SJSA1 (cell line): ENCODE measurements at places on chromosomes 2 and 18. TPM values are rescaled to one million over a fixed set of nuclear protein-coding genes. Genes with fewer than 3 reads are reported as not detected.

- no peak for DNase-seq
Measured at GRCh38 chr2:121063471-121063870, 221.5 kb downstream of the TFCP2L1 start.

DNA sequence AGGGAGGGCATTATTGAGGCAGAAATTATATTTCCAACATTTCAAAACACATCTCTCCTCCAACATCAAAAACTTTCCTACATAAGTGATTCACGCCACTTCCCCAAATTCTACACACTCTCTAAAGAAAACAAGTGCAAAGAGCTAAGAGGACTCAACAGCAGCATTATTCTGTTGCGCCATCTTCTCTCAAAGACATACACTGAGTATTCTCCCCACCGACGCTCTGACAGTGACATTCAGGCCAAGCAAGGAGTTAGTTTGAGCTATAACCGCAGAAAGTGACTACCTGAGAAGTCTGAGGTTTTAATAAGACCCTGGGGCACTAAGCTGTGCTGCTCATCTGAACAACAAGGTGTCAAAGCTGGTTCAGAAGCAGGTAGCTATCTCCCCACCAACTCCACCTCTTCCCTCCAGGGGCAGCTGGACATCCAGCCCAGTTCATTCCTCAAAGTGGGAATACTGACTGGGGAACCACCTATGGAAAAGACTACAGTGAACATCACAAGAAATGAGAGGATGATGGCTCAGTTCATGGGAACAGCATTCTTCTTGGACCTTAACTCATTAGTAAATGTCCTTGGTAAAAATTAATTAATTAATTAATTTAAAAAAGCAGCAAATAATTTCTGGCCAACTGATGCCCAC lies 309.5 kb upstream of the CCDC68 start:
- DNase-seq, result no peak

DNA sequence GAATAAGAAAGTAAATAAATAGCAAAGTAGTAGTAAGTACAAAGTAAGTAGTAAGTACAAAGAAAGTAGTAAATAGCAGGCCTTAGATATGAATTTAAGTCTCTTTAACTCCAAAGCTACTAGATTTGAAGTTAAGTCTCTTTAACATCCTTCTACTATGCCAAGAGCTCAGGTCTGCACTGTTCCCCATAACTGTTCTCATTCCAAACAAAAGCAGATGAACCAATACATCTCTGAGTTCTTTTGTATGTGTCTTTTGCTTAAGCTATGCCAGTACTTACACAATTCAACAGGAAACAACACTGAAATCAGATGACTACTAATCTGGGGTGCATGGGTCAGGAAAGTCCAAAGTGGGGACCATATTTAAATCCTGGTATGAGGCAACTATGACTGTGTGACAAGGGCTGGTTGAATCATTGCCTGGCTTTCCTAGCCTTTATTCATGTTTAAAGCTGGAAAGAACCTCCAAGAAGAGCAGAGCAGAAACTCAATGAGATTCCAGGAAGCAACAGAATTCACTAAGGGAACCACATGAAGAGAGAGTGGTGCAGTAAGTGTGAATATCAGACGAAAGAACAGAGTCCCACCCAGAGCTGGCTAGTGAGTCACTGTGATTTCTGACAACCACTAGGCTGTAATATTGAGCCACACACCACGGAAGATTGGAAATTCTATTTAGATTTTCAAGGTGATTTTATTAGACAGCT lies 51.0 kb upstream of the CYP26B1 start:
- no peak for DNase-seq

GRCh38 chr2:176148751-176149421 lies 2.5 kb upstream of the HOXD4 start:
- DNase-seq, result no peak

- DNase-seq, result no peak
Measured at GRCh38 chr18:50083708-50084107, 111.2 kb downstream of the MYO5B start.

DNA sequence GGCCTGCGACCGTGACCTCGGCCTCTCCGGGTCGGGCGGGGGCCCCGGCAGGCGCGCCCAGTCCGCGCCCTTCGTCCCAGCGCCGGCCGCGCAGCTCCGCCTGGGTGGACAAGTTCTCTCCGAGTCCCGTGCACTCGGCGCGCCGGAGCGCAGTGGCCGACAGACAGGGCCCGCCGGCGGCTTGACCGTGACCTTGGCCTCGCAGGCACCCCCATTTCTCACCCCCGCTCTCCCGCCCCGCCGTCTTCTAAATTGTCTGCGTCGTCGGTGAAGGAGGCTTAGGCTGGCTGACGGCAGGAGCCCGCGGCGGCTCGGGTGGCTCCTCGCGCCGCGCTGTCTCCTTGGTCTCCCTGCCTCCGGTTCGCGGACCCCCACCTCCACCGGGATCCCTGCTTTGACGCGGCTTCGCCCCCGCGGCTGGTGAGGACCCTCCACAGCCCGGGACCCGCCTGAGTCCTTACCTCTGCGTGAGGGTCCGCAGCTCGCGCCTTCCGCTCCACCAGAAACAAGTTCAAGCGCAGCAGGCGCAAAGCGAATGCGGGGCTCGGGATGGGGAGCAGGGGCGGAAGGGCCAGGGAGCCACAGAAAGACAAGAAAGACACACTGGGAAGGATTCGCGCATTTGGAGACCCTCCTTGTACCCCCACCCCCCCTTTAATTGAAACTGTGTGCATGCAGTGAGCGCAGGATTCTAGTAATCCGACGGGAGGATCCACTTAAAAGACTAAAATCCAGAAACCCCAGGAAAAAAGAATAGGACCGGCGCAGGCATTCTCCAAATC lies 4.0 kb downstream of the PTGR3 start:
- DNase-seq, result no peak

- DNase-seq, result no peak
Measured at GRCh38 chr2:86293612-86294011, 43.8 kb downstream of the REEP1 start.

- DNase-seq, result no peak
Measured at GRCh38 chr2:80894486-80894885, 589.9 kb upstream of the LRRTM1 start.

- no peak for DNase-seq
Measured at GRCh38 chr2:149653831-149654445, 66.4 kb upstream of the MMADHC start.

- no peak for DNase-seq
Measured at GRCh38 chr2:126507425-126507911, 148.5 kb upstream of the GYPC start.

- no peak for DNase-seq
Measured at GRCh38 chr2:36587101-36587500, 10.9 kb downstream of the FEZ2 start.

- DNase-seq, result no peak
Measured at GRCh38 chr2:234378440-234378839, 118.4 kb downstream of the ARL4C start.

DNA sequence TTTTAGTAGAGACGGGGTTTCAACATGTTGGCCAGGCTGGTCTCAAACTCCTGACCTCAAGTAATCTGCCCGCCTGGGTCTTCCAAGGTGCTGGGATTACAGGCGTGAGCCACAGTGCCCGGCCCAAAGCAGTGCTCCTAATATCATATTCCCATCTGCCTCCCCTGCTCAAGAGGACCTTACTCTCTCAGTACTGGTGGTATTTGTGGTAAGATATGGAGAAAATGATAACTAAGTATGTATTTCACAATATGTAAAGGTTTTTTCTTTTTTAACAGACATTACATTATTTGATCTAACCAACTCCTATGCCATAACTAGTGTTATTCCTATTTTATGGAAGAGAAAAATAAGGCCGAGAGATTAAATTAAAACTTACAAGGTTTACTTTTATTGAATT lies 201.0 kb downstream of the CAMKMT start:
- no peak for DNase-seq

DNA sequence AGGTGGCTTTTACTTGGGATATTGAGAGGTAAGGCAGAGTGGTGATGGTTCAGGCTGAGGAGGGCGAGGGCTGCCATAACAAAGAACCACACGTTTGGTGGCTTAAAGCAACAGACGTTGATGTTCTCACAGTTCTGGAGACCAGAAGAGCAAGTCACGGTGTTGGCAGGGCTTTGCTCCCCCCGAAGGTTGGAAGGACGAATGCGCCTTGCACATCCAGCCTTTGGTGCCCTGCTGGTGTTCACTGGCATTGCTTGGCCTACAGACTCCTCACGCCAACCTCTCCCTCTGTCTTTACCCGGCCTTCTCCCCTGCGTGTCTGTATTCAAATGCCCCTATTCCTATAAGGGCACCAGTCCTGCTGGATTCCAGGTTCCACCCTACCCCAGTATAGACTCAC lies 125.4 kb downstream of the TPO start:
- no peak for DNase-seq

DNA sequence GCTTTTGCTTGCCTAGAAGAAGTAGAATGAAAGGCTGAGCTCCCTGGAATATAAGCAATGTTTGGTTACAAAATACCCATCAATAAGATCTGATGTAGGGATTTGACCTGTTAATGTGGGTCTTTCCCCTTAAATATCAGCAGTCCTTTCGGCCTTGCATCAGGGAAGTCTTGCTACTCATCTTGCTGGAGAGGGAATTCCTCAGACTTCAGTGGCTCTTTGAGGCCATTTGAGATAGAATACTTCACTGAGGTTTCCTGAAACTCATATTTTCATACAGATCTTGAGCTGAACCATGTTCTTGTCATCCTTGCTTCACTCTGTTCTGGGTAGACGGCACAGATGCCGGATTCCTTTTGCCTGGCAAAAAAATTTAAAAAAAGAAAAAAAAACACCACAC lies 3.9 kb downstream of the TWIST2 start:
- no peak for DNase-seq

DNA sequence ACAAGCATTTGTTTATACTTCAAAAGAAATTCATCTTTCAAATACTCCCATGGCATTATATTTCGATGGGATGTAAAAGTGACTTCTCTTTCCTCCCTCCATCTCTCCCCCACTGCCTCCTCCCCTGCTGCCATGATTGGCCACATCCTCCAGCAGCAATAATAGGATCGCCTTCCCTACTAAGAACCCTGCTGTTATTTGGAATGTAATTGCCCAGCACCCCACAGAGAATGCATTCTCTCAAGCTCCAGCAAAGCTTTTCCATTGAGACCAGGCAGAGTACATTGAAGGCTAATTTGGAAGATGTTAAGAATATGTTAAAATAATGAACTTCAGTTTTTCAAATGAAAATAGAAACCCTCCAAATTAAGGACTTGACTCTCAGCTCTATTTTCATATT lies 375.4 kb upstream of the ACVR2A start:
- DNase-seq, result no peak

- DNase-seq, result peak; percentile 54
Measured at GRCh38 chr2:84971510-84972206, 697 bp downstream of the KCMF1 start.

DNA sequence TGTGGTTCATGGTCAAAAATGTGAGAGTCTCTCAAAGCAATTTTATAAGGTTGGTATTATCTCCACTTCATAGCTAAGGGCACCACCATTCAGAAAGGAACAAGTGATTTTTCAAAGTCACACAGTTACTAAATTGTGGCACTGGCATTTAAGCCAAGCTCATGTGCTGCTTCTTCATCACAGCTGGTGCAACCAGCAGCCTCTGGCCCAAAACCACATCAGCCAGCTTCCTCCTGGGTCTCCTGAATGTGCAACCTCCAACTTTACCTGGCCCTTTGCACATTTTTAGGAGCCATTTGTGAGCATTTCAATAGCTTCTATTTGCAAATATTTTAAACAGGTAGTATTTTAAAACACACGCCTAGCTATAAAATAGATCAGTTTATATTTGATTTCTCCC lies 293.7 kb downstream of the BCL11A start:
- no peak for DNase-seq

DNA sequence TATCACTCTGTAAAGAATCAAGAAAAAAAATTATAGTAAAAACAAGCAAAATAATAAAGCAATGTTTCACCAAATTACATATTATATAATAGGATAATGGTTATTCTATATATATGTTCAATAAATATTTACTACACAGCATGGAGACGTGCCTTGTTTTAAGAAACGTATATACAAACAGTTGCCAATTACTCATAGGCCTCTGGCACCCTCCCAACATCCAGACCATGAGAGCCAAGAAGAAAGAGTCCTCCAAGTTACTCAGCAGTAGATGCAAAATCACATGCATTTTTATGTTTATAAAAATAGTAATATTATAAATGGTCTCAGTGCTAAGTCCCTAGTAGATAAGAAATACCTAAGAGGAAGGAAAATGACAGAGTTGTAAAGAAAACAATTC lies 64.8 kb downstream of the REV1 start:
- DNase-seq, result no peak

DNA sequence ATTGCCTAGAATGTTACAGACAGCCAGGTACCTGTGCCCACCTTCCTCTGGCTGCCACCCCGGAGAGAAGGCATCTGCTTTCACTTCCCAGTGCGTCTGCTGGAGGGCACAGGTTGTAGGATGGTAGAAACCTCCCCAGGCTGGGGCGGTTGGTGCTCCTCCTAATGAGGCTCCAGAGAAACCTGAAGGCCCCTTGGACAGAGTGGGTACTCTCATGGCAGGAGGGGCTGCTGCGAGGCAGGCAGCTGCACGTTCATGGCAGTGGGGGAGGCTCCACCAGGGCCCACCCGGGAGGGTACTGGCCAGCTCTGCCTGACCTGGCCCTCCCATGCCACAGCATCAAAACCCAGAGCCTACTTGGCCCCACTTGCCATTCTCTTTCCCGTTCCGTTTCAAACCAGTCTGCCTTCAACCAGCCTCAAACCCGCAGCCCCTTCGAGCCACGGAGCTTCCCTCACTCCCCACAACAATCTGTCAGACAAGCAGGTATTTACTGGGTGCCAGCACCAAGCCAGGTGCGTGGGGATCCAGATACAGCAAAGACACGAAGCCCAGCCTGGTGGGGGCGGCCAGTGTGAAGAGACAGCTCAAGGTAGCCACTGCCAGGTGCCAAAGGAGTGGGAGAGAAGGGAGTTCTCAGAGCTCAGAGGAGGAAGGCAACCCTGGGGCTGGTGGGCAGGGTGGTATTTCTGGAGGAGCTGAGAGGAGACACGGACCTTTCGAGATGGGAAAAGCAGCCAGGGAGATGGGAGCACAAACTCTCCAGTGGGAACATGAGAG lies 229.6 kb downstream of the LOXHD1 start:
- DNase-seq, result peak; percentile 35

RGPD3 gene
- 0.03 and 0.39 TPM in 2 replicates for total RNA-seq

UBE2F gene
- total RNA-seq, result 63.0 and 100 TPM in 2 replicates

OST4 gene
- total RNA-seq, result 322 and 334 TPM in 2 replicates

HRH4 gene
- not detected in 2 replicates for total RNA-seq

SERPINB2 gene
- 0.74 TPM in 1 of 2 replicates, not detected in the other for total RNA-seq

IL36B gene
- not detected in 2 replicates for total RNA-seq

PCARE gene
- not detected in 2 replicates for total RNA-seq

RNMT gene
- 14.7 and 16.8 TPM in 2 replicates for total RNA-seq

FKBP1B gene
- 15.1 and 18.2 TPM in 2 replicates for total RNA-seq

CHRND gene
- total RNA-seq, result not detected in 2 replicates
